Activated CD4-positive, alpha-beta T cell treated with anti-CD3 and anti-CD28 coated beads, Interleukin-2, amount 10 ng/mL, durations not matched to agents 24 days and 14 days (primary cell): ENCODE measurements at places on chromosomes 1 and 21. TPM values are rescaled to one million over a fixed set of nuclear protein-coding genes. Genes with fewer than 3 reads are reported as not detected.

- no peak for DNase-seq
- H3K4me3 ChIP-seq: no peak overlapping the region
- H3K4me1 ChIP-seq: no peaks in the 10 kb centered on the region
These were observed 20.0 kb upstream of the FCER1A start for GRCh38 chr1:159282118-159282517.

DNA sequence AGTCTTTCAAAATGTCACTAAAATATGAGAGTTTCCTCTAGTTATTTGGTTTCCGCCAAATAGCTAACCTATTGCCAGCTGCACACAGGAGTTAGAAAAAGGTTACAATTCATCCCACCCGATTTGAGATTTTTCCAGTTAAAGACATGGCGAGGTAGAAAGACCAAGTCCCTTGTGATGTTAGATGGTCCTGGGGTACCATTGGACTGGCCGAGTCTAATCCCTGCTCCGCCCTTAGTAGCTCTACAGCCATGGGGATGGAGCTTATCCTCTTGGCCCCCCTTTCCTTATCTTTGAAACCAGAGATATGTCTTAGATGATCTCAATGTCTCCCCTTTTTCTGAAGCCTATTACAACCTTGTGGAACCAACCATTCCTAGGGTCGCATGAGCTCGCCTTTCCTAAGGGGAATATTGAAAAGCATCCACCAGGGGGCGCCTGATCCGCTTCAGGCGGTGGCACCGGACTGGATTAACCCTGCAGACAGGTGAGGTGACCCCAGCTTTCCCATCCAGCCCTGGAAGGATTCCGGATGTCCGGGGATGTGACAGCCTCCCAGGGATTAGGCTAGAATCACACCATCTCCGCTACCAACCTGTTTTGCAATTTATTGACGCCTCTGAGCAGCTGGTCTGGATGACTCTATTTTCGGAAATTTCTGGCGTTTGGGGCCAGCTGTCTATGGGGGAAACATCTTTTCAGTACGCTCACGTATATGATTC lies 68.3 kb upstream of the SIM2 start:
- DNase-seq: peak; percentile 87
- H3K36me3 ChIP-seq: no peaks in the 10 kb centered on the region
- peaks cover 3% of the 10 kb centered on the region for H3K27me3 ChIP-seq
- H3K27ac ChIP-seq: no peak overlapping the region

Gene TRNP1
- 1.3 and 2.2 TPM in 2 replicates for total RNA-seq

DNA sequence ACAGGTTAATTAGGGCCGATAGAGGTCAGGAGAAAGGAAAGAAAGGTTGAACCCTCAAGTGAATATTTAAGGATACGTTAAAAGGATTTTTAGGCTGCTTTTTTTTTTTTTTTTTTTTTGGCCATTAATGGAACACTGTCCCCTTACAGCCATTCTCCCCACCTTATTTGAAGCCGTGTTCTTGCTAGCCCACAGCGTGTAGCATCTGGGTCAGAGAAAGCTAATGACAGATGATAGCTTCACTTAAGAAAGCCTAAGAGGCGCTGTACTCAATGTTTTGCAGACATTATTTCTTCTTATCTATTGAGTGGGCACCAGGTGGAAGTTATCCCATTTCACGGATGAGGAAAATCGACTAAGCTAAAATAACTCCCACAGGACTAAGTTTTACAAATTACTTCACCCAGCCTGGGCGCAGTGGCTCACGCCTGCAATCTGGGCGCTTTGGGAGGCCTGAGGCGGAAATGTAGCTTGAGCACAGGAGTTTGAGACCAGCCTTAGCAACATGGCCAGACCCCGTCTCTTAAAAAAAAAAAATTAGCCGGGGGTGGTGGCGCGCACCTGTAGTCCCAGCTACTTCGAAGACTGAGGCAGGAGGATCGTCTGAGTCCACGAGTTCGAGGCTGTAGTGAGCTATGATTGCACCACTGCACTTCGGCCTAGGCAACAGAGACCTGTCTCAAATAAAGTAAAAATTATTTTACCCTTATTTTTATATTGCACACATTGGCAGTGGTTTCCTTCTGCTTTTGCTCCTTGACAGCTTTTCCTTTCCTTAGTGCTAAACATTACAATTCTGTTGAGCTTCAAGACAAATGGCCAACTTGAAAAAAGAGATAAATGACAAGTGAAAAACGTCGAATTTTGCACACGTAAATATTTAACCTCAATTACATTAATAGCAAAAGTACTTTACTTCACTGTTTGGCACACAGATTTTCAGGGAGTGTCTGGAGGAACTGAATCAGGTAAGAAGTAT lies 1.1 kb upstream of the PHTF1 start:
- H3K4me3 ChIP-seq: peak overlapping the region; percentile 97
- no peaks in the 10 kb centered on the region for H3K27me3 ChIP-seq
- H3K4me1 ChIP-seq: peaks cover 31% of the 10 kb centered on the region
- no peak for DNase-seq

Gene LRRC71
- total RNA-seq: not detected in 2 replicates

DNA sequence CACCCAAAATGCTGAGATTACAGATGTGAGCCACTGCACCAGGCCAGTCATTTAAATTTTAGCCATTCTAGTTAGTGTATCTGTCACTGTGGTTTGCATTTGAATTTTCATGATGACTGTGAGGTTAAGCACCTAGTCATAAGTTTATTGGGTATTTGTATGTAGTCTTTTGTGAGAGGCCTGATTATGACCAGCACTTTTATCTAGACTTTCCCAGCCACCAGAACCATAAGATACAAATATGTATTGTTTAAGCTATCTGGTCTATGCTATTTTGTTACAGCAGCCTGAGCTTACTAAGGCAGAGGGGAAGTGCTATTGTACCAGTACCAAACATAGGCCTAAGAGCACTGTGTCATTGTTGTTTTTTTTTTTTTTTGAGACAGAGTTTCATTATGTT lies 19.9 kb upstream of the DNAJC6 start:
- no peak overlapping the region for H3K4me3 ChIP-seq
- no peaks in the 10 kb centered on the region for H3K36me3 ChIP-seq
- DNase-seq: no peak
- H3K4me1 ChIP-seq: peaks cover 3% of the 10 kb centered on the region
- peaks cover 2% of the 10 kb centered on the region for H3K27me3 ChIP-seq
- no peak overlapping the region for H3K27ac ChIP-seq

GRCh38 chr1:42086146-42086545 lies 67.1 kb upstream of the GUCA2B start:
- no peak for DNase-seq
- peaks cover 14% of the 10 kb centered on the region for H3K27me3 ChIP-seq
- H3K27ac ChIP-seq: no peak overlapping the region
- H3K4me1 ChIP-seq: peaks cover 4% of the 10 kb centered on the region
- no peaks in the 10 kb centered on the region for H3K36me3 ChIP-seq
- no peak overlapping the region for H3K4me3 ChIP-seq

DNA sequence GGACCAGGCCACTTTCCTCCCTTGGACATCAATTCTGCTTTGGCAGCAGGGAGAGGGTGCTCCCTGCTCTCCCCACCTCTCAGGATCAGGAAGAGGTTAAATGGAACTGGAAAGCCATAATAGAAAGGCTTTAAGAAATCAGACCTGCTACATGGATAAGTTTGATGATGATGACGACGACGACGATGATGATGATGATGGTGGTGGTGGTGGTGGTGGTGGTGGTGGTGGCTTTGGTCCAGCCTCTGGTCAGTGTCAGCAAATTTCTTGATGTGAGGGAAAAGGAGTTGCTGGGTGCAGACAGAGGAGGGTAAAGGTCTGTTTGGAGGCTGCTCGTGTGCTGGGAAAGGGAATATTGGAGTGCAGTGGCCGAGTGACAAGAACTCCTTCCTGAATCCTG lies 36.8 kb downstream of the VWA5B1 start:
- peaks cover 7% of the 10 kb centered on the region for H3K4me1 ChIP-seq
- H3K27me3 ChIP-seq: peaks cover 27% of the 10 kb centered on the region
- no peak for DNase-seq
- H3K4me3 ChIP-seq: no peak overlapping the region
- no peak overlapping the region for H3K27ac ChIP-seq

Gene PDIK1L
- 15.8 and 18.7 TPM in 2 replicates for total RNA-seq

DNA sequence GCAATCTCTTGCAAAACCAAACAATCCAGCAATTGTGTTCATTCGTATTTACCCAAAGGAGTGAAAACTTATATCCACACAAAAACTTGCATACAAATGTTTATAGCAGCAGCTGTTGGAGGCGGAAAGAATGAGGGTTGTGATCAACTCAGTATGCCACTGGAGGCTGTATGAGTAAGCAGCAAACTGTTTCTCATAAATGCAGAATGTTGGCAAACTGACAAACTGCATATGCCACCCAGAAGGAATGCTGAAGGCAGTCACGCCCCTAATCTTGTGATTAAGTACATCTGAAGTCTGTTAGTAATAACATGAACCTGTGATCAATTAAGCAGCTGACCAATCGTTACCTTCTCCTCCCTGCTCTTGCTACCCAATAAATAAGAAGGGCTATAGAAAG lies 60.5 kb upstream of the CR2 start:
- no peak overlapping the region for H3K27ac ChIP-seq
- no peaks in the 10 kb centered on the region for H3K36me3 ChIP-seq
- no peak overlapping the region for H3K4me3 ChIP-seq
- peaks cover 2% of the 10 kb centered on the region for H3K27me3 ChIP-seq
- no peak for DNase-seq

DNA sequence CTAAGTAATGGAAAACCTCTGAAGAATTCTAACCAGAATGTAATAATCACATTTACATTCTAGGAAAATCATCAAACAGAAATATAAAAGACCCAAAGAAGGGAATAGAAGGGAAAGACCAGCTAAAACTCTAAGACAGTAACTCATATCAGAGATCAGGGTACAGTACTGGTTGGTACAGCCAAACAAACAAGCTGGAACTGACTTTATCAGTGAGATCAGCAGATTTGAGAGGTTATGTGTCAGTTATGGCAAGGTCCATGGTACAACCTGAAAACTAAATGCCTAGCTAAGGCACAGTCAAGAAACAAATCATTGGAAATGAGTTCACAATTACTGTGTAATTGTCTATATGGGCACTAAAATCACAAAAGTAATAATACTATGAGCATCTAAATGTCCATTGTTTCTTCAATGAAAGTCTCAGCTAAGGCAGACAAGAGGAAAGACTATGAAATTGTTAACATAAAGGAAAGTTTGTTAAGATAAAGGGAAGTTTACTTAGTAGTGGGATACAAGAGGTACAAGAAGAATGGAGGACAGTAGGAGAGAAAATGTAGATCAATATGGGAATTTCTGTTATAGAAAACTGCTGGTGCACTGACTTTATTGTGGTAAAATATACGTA lies 75.8 kb downstream of the TRIM33 start:
- peaks cover 20% of the 10 kb centered on the region for H3K4me1 ChIP-seq
- H3K4me3 ChIP-seq: no peak overlapping the region
